ENCODE measurements at places on chromosomes 4 and X. TPM values are rescaled to one million over a fixed set of nuclear protein-coding genes. Genes with fewer than 3 reads are reported as not detected.

- peak; percentile 24 for DNase-seq
Observed at GRCh38 chr4:188300385-188300784, 161.1 kb downstream of the TRIML1 start.

GRCh38 chrX:136497556-136498052, at the start of gene HTATSF1:
TSS of gene HTATSF1 (plus strand) at chrX:136497592. CDS start at chrX:136497685, 93 bp downstream.
- DNase-seq, result no peak

- no peak for DNase-seq
Observed at GRCh38 chr4:1211891-1212545, 36.9 kb downstream of the CTBP1 start.

GRCh38 chr4:912548-913279, 19.4 kb downstream of the GAK start:
- no peak for DNase-seq

DNA sequence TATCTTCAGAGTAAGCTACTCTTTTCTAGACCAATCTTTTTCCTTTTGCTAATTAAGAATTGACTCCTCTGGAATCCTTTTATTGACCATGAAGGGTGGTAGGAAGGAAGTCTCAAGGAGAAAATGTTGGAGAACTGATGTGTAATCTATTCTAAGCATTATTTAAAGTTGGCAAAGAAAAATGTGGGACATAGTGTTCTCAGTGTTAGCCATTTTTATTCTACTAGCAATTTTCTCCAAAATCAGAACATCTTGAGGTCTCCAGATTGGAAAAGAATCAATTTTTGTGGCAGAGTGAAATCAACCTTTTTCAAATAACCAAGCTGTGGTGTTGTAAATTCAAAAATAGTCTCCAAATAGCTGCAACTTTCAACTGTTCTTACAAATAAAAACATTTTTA, 18.4 kb upstream of the DMP1 start:
- no peak for DNase-seq

DNA sequence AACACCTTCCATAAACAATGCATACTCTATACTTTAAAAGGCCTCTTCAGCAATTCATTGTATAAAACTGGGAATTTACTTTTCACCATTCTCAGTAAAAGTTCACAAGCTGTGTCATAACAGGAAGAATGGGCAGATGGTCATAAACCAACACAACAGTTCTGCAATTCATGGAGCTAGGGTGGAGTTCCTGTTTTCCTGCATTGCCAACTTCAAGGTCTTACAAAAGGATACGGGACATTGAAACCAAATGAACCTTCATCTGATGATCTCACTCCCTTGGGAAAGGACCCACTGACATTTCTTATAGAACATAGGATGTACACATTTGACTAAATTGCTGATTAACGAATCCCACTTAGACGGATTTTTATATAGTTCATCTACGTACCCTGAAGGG, 4.1 kb downstream of the KDR start:
- no peak for DNase-seq

DNA sequence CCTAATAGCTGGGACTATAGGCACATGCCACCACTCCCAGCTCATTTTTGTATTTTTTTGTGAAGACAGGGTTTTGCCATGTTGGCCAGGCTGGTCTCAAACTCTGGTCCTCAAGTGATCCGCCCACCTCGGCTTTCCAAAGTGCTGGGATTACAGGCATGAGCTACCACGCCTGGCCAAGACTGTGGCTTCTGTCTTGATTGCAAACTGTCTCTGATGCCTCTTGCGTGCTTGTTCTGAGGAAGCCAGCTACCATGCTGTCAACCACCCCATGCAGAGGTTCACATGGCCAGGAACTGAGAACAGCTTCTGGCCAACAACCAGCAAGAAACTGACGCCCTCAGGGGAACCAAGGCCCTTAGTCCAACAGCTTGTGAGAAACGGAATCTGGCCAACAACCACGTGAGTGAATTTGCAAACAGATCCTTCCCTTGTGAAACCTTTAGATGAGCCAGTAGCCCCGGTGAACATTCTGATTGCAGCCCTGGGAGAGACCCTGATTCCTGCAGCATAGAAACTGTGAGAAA, 71.2 kb downstream of the SUPT20HL2 start:
- DNase-seq, result peak; percentile 86

DNA sequence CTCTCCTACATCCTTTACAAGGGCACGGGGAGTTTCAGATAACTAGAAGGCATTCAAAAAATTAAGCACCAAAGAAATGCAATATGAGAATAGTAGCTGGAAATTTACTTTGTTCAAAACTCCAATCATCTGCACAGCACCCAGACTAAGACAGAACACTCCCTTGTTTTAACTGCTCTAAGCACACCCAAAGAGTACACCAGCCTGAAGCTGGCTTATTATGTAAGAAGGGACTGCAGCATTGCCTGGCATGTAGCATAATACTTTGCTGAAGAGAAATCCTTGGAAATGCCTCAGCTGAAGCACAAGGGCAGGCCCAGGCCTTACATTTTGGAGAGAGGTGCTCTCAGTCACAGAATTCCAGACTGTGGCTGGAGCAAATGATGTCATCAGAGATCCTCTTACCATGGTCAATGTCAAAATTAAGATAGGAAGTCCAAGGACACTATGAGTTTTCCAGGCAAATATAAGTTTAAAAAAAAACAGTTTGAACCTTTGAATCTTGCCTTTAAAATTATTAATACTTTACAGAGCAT, 14.8 kb downstream of the ARHGEF6 start:
- DNase-seq, result peak; percentile 28

GRCh38 chrX:16484338-16484737, 165.6 kb upstream of the S100G start:
- DNase-seq, result peak; percentile 94

The RIPPLY1 gene
- total RNA-seq, result not detected

The GPRASP2 gene
- 9.3 TPM for total RNA-seq

The MAD2L1 gene
- total RNA-seq, result 97.9 TPM

The KCTD8 gene
- total RNA-seq, result not detected

The VGLL1 gene
- not detected for total RNA-seq
